ENCODE measurements at places on chromosomes 2 and 18.

DNA sequence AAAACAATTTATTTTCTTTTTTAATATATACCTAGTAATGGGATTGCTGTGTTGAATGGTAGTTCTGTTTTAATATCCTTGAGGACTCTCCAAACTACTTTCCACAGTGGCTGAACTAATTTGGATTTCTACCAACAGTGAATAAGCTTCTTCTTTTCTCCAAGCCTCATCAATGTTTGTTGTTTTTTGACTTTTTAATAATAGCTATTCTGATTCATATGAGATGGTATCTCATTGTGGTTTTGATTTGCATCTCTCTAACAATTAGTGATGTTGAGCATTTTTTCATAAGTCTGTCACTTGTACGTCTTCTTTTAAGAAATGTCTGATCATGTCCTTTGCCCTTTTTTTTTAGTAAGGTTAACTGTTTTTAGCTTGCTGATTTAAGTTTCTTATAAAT lies 863.3 kb downstream of the CNTNAP5 start:
- DNase-seq, result no peak

- DNase-seq, result no peak
Observed at GRCh38 chr18:77063260-77063659, 69.3 kb downstream of the MBP start.

DNA sequence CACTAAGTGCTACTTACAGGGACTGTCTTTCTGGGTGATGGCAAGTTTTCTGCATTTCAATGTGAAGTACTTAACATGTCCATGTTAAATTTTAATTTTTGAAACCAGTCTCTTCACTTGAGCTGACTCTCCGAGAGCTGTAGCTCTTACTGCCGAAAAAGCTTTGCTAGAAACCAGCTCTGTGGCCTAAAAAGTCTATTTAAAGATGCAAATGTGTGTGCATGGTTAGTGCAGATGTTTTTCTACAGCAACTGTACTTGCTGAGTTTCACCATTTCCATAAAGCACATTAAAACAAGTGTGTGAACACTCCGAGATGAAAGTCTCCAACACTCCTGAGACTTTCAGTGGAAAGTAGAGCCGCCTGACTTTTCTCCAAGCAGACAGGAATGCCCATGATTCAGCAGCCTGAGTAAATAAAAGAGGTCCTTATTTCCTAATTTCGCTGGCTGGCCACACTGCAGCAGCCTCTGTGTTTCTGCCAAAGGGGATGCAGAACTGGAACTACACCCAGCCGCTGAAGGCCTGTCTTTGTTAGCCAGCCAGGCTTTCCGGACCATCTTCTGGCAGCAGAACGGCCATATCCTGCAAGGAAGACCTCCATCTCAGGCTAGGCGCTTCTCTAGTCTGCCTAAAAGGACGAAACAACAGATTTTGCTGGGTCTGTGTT lies 121.2 kb downstream of the ZNF521 start:
- peak; percentile 93 for DNase-seq

- no peak for DNase-seq
Observed at GRCh38 chr18:49795612-49796552, 17.5 kb downstream of the ACAA2 start.

DNA sequence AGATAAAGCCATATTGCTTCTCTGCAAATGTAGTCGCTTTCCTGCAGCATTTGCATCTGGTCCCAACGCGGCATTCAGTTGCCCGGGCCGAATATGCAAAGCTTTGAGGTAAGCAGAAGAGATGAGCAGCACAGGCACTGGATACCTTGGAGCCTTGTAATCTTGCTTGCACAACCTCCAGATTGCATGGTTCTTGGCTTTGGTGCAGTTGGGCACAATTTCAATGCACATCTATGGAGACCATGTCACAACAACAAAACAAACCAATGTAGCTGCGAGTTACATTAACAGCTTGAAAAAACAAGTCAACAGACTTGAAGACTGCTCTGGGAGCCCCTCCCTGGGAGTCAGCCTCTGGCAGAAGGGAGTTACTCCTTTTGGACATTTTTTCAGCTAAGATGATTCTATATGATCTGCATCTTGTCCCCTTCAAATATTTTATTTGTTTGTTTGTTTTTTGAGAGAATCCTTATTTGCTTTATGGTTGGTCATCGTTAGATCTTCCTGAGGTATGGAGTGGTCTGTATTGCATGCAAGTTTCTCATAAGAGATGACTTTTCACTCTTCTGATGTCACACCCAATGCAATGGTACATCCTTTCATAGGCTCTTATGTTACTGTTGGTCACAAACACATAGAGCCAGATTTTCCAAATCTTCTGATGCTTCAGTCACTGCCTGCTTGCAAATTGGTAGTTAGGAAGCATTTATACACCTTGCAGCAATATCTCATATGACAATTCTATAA lies 113.5 kb downstream of the EFEMP1 start:
- peak; percentile 36 for DNase-seq

- no peak for DNase-seq
Observed at GRCh38 chr2:203693242-203693879, 13.1 kb upstream of the CD28 start.

GRCh38 chr2:232652505-232652851 lies 19.1 kb downstream of the EFHD1 start:
- no peak for DNase-seq

- DNase-seq, result no peak
Observed at GRCh38 chr2:102285368-102285767, 26.0 kb upstream of the IL1RL1 start.

GRCh38 chr18:34342960-34343359 lies 118.2 kb upstream of the NOL4 start:
- peak; percentile 52 for DNase-seq

GRCh38 chr2:64328415-64328722 lies 125.6 kb upstream of the LGALSL start:
- no peak for DNase-seq

DNA sequence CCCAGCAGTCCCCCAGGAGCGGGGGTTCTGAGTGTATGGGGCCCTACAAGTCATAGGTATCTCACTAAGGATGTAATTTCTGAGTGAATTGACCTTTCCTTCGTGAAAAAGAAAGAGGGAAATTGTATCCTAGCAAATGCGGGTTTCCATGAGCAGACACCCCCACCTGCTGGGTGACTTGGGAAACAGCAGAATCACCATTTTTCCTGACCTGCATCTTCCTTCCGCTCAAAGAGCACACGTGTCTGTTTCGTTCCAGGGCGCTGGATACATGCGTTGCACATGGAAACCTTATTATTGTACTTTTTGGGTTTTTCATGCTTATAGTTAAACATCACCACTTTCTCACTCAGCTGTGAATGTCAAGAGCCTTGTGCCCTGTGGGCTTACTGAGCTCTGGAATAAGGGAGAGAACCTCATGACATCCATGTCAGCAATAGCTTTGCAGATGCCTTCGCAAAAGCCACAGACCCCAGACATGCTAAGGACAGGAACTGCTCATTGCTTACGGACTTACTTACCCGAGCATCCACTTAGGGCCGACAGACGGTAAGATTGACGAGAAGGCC lies 132.8 kb downstream of the TPO start:
- DNase-seq, result no peak

- DNase-seq, result peak; percentile 73
Observed at GRCh38 chr2:237614151-237614720, 13.2 kb upstream of the LRRFIP1 start.

- DNase-seq, result no peak
Observed at GRCh38 chr2:179461420-179461819, 196.8 kb upstream of the SESTD1 start.

GRCh38 chr2:113876503-113877387 lies 13.1 kb upstream of the ACTR3 start:
- DNase-seq, result no peak

- DNase-seq, result no peak
Observed at GRCh38 chr2:127859712-127860085, 1.7 kb upstream of the POLR2D start.

- no peak for DNase-seq
Observed at GRCh38 chr18:45549290-45549689, 66.0 kb upstream of the SLC14A2 start.

GRCh38 chr2:203740871-203741281 lies 34.4 kb downstream of the CD28 start:
- DNase-seq, result no peak

- no peak for DNase-seq
Observed at GRCh38 chr2:177402096-177402495, 9.5 kb downstream of the AGPS start.

GRCh38 chr18:46301081-46301480 lies 196.9 kb downstream of the HAUS1 start:
- DNase-seq, result no peak

DNA sequence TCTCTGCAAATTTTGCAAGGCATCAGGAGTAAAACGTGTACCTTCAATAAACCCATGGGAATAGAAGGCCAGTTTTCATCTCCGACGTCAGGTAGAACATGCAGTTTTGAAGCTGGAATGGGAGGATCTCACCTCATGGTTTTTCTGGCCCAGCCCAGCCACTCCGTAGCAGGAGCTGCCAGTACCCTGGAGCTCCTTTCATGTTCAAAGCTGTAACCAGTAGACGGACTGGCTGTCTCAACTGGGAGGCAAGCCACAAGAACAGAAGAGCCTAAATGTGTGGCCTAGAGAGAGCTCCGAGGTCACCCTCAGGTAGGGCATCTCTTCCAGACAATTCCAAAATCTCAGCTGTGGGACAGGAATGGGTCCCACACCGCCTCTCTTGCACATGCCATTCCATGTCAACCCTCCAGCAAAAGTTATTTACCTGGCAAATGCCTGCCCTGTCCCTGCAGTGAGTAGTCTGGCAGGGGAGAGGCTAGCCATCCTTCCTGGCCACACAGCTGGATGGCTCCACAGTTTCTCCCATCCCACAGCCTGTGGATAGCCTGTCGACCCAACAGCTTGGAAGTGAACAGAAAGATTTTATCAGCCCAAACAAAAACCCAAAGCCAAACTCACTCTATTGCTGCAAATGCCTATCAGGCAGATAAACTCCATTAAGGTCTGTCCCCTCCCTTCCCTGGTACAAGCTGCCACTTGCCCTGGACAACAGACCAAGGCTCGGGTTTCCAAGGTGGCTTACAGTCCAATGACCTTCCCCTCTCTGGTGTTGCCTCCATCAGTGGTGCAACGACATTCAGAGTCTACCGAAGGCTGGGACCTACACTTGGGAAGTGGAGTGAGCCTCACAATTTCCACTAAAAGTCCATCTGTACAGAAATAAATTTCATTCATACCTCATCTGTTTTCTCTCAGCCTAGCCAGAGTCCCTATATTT lies 27.8 kb downstream of the CRACDL start:
- no peak for DNase-seq

- DNase-seq, result no peak
Observed at GRCh38 chr2:96108151-96108540, 8.2 kb downstream of the ADRA2B start.

- DNase-seq, result no peak
Observed at GRCh38 chr2:159091976-159092375, 123.5 kb downstream of the TANC1 start.

DNA sequence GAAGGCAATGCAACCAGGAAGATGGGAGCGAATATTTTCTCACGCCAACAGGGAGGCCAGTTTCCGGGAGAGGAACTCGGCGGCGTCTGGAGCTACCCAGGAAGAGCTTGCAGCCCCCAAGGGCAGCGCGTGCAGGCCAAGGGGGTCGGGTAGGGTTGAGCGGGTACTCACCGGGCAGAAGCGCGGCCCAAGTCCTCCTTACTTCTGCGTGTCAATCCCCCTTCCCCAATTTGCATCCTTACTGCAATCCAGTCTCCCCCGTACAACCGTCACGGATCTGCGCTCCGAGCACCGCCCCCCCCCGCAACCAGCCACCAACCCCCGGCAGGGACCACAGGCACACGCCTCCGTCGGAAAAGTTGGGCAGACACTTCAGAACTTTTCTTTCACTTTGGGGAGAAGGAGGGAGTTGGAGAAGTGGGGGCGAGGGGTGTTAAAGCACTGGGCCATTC lies 1.3 kb downstream of the ATP8B1 start:
- DNase-seq, result no peak

GRCh38 chr2:128930101-128930500 lies 611.4 kb upstream of the HS6ST1 start:
- DNase-seq, result no peak

GRCh38 chr2:182941919-182942318 lies 75.5 kb upstream of the FRZB start:
- DNase-seq, result no peak

GRCh38 chr2:55153584-55154299 lies 78.4 kb downstream of the CLHC1 start:
- DNase-seq, result no peak

GRCh38 chr2:158098178-158098577 lies 3.5 kb upstream of the UPP2 start:
- DNase-seq, result no peak

GRCh38 chr2:161979490-161979889 lies 94.5 kb downstream of the DPP4 start:
- no peak for DNase-seq

GRCh38 chr2:98470851-98471255 lies 26.2 kb downstream of the INPP4A start:
- DNase-seq, result no peak

DNA sequence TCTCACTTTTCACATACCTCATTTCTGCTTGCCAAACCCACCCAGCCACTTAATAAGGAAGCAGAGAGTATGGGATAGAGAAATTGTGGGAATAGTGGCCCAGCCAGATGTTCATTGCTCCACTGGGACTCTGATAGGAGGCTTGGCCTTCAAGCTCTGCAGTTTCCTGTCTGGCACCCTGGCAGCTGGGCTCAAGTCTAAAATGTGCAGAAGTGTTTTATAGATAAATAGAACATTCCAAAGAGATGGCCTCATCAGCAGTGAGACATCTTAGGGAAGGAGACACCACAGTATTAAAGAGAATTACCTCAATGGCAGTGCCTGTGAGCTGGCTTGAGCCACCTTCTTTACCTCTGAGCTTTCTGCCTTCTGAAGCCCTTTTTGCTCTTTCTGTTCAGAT lies 24.7 kb downstream of the COPS7B start:
- DNase-seq, result no peak

DNA sequence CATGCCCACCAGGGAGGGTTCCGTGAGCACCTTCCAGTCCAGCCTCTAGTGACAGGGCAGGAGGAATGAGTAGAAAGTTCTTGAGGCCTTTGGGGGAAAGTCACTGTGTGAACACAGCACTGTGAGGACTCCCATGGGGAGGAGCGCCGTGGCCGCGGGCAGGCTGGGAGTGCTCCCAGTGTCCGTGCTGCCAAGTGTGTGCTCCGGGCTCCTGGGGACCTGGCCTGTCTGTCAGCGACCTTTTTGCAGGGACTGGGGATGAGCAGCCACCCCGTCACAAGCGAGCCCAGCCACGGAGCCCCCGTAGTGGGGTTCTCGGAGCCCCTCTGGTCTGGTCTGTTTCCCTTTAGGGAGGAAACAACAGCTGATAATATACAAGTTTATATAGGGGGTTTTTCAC lies 36.8 kb downstream of the PDIA6 start:
- DNase-seq, result no peak

GRCh38 chr2:177783835-177784744 lies 288.5 kb downstream of the PDE11A start:
- DNase-seq, result no peak

- no peak for DNase-seq
Observed at GRCh38 chr2:38026846-38027245, 49.1 kb downstream of the CYP1B1 start.

Data from NCI-H446 treated with DMSO at 0.1 percent for 48 hours (cell line).